ENCODE measurements at places on chromosomes 3 and 15.

- DNase-seq: no peak
Observed at GRCh38 chr3:64104691-64105111, 81.4 kb upstream of the PSMD6 start.

- DNase-seq: no peak
Observed at GRCh38 chr15:75368689-75369239, 357 bp upstream of the MAN2C1 start.

DNA sequence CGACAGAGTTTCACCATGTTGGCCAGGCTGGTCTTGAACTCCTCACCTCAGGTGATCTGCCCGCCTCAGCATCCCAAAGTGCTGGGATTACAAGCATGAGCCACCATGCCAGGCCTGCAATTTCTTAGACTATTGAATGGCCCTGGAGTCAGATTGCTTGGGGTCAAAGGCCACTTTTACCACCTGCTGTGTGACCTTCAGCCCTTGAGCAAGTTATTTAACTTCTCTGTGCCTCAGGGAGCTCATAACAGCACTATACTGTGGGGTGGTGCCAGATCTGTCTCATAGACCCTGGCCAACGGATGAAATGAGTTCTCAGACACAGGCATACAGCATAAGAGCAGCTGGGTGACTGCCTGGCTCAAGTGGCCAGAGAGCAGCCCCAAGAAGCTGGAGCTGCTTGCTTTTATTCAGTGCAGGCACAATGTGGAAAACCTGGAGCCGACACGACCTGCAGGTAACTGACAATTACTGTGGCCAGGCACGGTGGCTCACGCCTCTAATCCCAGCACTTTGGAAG lies 44.9 kb upstream of the FURIN start:
- DNase-seq: no peak

GRCh38 chr3:133023362-133023761 lies 14.8 kb upstream of the TMEM108 start:
- DNase-seq: no peak

DNA sequence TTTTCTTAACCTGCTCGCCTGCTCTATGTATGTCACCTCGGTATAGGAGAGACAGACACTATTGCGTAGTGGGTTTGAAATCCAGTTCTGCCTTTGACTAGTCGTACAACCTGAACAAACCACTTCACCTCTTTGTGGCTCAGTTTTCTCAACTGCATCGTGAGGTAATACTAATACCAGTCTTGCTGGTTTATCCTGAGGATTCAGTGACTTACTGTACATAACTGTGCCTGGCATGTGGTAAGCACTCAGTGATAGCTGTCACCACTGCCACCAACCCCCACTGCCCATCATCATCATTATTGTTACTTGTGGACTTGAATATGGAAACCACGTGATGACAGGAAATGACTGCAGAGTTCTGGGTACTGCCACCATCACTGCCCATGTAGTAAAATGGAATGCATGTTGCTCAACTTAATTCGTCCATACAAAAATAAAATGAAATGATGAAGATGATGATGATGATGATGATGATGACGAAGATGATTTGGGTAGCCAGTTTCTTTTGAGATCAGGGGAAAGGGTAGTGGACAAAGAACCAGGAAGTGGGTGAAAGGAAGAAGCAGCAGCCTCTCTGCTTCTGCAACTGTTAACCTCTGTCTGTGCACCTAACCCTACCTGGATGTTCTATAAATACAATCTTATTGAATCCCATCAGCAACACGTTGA lies 228.1 kb downstream of the FEZF2 start:
- no peak for DNase-seq

DNA sequence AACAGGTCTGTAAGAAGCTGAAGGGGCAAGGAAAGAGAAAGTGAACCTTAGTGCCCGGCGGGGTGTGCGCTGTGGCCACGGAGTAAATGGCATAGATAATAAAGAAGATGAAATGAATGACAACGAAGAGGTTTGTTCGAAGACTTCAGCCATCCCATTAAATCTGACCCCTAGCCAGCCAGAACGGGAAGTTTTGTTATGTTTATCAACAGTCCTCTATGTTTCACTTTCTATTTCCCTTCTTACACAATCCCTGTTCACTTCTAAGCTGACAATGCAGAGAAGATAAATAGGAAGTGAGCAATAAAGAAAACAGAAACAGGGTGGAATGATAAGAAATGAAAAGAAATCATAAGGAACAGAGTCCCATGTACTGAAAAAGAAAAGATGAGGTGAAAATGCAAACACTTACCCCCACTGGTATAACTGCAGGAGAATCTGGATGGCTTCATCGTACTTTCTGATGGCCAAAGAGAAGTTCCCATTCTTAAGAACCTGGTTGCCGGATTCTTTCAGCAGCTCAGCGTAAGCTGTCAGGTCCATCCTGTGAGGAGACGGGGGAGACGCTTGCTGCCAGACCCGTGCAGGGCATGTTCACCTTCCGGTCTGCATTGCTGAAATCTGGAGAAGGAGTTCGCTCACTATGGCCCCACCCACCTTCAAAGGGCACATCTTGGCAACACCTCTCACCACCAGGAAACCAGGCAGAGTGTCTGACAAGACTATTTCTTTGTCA lies 36.8 kb downstream of the TRANK1 start:
- peak; percentile 50 for DNase-seq

DNA sequence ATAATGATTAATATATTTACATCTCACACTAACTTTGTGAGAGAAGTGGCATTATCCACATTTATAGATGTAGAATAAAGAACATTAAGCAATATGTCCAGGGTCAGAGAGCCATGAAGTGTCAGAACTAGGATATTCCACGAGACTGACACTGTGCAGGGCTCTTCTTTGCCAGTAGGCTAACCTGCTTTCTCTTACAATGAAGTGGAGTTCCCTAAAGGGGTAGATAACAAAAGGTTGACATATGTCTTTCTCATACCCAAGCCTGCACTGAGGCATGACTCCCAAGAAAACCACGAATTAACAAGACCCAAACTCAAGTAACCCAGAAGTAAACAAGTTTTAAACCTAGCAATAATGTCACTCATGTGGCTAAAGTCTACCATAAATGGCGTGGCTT lies 191.5 kb upstream of the SLC2A2 start:
- no peak for DNase-seq

- no peak for DNase-seq
Observed at GRCh38 chr3:195270079-195270816, 711 bp downstream of the XXYLT1 start.

GRCh38 chr3:37622999-37623883 lies 238.4 kb upstream of the CTDSPL start:
- DNase-seq: no peak

Data from stimulated activated CD8-positive, alpha-beta memory T cell treated with anti-CD3 and anti-CD28 coated beads, Interleukin-4, amount 100 ng/mL, for 1 hour (primary cell).